ENCODE measurements at places on chromosomes 16 and 17.
A peak's percentile ranks its signal among the peaks of the same experiment; 100 is the strongest.

DNA sequence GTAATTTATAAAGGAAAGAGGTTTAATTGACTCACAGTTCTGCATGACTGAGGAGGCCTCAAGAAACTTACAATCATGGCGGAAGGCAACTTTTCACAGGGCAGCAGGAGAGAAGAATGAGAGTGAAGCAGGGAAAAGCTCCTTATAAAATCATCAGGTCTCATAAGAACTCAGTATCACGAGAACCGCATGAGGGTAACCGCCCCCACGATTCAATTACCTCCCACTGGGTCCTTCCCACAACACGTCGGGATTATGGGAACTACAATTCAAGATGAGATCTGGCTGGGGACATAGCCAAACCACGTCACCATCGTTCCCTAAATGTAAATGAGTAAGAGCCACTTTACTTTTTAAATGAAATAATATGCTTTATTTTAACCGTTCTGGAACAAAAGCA lies 89.9 kb upstream of the NACA2 start:
- DNase-seq, result no peak

DNA sequence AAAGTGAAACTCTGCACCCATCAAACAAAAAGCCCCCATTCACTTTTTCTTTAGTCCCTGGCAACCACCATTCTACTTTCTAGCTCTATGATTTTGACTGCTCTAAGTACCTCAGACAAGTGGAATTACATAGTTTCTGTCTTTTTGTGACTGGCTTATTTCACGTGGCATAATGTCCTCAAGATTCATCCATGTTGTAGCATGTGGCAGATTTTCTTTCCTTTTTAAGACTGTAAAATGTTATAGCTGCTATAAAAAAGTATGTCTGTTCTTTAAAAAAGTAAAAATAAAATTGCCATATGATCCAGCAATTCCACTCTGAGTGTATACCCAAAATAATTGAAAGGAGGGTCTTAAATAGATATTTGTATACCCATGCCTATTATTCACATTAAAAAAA lies 429.7 kb downstream of the CDH8 start:
- no peak for DNase-seq

DNA sequence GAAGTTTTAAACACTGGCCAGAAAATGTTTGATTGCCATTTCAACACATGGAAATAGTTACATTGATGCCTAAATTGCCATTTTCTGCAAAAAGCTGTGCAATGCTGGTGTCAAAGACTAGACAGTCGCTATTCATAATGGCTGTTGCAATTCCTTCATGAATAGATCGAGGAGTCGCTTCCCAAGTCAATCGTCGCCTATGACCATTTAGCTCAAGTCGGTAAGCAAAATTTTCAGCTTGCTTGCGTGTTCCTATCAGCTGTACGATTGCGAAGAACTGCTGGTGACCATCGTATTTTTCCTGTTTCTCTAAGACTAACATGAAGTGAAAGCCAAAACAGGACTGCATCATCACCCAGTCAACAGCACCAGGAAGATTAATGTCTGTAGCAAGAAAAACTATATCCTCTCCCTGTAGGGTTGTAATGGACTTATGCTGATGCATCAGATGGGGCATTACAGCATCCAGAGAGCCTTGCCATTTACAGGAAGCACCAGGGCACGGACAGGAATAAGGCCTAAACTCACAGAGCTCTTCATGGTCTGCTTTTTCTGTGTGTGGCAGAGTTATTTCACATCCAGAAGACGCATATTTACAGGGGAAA lies 23.6 kb downstream of the SIAH1 start:
- DNase-seq, result no peak

GRCh38 chr17:979539-980405 lies at the start of gene NXN:
Gene NXN, minus strand, starts transcription at chr17:979776.
- DNase-seq, result peak; percentile 94

- no peak for DNase-seq
Observed at GRCh38 chr17:63137163-63137562, 171.1 kb downstream of the TANC2 start.

- DNase-seq, result no peak
Observed at GRCh38 chr16:79950932-79951719, 350.6 kb upstream of the MAF start.

DNA sequence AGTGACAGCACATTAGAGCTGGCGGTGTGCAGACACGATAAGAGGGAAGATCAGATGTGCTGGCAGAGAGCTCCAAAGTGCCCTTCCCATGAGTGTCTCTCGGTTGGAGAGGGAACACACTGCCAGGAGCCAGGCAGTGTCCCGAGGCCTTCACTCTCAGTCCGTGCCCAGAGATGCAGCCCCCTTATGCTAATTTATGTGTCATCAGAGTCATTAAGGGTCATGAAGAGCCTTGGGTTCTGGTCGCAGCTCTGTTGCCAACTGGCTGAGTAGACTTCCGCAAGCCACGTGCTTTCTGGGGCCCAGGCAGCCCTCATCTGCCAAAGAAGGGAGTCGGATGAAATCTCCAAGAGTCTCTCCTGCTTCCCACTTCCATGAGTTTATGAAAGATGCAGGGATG lies 232.5 kb downstream of the MSI2 start:
- no peak for DNase-seq

DNA sequence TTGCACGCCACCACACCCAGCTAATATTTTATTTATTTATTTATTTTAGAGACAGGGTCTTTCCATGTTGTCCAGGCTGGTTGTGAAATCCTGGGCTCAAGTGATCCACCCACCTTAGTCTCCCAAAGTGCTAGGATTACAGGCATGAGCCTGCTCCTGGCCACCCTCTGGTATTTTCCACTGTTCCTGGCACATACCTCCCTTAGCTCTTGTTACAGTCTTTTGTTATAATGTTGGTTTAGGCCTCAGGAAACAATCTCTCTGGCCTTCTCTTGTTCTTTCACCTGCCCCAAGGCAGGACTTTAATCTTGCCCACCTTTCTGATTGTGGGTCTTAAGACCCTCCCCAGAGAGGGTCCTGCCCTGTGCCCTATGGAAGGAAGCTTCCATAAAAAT lies 3.6 kb upstream of the CYTH1 start:
- peak; percentile 3 for DNase-seq

GRCh38 chr17:73749337-73749823 lies 105.1 kb upstream of the SDK2 start:
- no peak for DNase-seq

DNA sequence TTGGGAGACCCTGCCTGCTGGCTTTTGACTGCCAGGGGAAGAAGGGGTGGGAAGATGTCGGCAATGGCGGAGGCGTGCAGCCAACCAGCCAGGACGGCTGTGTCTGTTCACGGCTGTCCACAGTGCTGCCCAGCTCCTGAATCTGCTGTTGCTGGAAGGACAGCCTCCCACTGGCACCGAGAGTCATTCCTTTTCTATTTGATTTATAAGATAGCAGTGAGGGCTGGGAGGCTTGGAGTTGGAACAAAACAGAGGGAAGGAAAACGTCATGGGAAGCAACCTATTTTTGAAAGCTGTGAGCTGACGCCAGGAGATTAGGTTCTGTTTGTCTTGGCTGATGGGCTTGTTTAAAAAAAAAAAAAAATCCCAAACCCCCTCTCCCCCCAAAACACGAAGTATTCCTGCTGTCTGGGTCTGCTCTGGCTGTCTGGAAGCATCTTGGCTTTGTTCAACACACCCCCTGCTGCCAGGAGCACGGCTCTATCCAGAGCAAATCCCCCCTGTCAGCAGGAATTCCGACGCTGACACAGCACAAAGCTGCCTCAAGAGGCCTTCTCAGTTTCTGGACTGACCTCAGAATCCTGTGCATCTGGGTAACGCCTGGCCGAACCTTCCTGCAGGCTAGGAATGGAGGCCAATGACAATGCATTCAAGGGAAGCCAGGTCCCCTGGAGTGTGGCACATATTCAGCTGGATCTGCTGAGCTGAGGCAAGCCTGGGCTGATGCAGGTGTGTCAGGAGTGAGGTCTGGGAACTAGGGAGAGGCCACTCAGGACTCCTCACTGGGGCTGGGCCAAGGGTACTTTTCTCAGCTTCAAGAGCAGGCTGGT lies 41.0 kb upstream of the SREBF1 start:
- DNase-seq, result peak; percentile 83

Measured in upper lobe of right lung (tissue), 1 donor.